ENCODE measurements at places on chromosomes 12 and 14.

DNA sequence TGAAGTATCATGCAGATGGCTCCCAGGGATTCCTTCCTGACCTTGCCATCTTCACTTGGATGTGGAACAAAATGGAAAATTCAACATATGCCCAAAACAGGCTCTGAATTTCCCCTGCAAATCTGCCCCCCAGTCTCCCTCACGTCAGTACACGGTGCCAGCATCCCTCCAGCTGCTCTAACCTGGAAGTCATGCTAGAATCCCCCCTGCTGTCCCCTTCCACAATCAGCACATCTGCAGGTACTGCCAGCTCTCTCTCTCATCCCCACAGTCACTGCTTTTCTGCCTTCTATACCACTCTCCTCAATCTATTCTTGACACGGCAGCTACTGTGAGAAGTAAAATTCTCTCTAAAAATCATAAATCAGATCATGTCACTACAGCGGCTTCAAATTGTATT lies 21.6 kb downstream of the GALNT6 start:
- no peak for DNase-seq

- no peak for DNase-seq
Measured at GRCh38 chr12:53939141-53940108, 794 bp downstream of the HOXC13 start.

DNA sequence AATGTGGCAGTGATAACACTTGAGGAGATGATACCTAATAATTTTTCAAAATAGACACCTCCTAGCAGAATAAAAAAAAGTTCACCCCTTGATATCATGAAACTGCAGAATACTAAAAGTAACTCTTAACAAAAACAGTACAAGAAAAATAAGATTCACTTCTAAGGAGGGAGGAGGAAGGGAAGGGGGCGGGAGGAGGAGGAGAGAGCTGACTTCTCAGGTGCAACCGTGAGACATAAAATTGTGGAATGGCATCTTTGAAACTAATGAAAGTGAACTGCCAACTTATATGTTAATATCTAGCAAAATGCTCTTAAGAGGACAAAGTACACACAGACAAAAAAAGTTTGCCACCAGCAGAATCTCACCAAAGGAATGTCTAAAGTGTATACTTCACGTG lies 115.8 kb downstream of the SCFD1 start:
- DNase-seq, result no peak

DNA sequence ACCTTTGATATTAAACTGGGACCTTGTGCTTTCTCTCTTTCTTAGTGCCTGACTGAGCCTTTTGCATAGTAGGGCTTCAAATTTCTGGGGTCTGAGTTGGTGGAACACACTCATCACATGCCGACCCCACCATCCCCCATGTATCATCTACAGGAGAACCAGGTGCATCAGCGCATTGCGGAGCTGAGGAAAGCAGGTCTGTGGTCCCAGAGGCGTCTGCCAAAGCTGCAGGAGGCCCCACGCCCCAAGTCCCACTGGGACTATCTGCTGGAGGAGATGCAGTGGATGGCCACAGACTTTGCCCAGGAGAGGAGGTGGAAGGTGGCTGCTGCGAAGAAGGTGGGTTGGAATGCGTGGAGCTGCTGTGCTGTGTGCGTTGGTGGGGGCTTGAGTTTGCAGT lies 37.8 kb downstream of the EP400 start:
- DNase-seq, result no peak

Data from stimulated activated CD4-positive, alpha-beta T cell treated with anti-CD3 and anti-CD28 coated beads, Interleukin-12 subunit alpha, Interleukin-12 subunit beta, amount 100 ng/mL, for 24 hours (primary cell).